ENCODE measurements at places on chromosomes 11 and 22. TPM values are rescaled to one million over a fixed set of nuclear protein-coding genes. Genes with fewer than 3 reads are reported as not detected.

SLC1A2 gene
- total RNA-seq, result 0.10 TPM

ESAM gene
- total RNA-seq, result 0.50 TPM

HEPN1 gene
- not detected for total RNA-seq

ZNF70 gene
- 0.87 TPM for total RNA-seq

P4HA3 gene
- total RNA-seq, result 10.2 TPM

APLNR gene
- not detected for total RNA-seq

XKR3 gene
- total RNA-seq, result 0.15 TPM

FGF4 gene
- total RNA-seq, result not detected

MRPL49 gene
- 97.8 TPM for total RNA-seq

CASP5 gene
- not detected for total RNA-seq

POU2AF3 gene
- not detected for total RNA-seq

FAT3 gene
- total RNA-seq, result 1.9 TPM

NELL1 gene
- total RNA-seq, result not detected

RASD2 gene
- 0.35 TPM for total RNA-seq

DCDC1 gene
- 0.35 TPM for total RNA-seq

UBQLNL gene
- total RNA-seq, result not detected

All from renal cortical epithelial cell (primary cell).